ENCODE measurements at places on chromosomes 2 and 18.

DNA sequence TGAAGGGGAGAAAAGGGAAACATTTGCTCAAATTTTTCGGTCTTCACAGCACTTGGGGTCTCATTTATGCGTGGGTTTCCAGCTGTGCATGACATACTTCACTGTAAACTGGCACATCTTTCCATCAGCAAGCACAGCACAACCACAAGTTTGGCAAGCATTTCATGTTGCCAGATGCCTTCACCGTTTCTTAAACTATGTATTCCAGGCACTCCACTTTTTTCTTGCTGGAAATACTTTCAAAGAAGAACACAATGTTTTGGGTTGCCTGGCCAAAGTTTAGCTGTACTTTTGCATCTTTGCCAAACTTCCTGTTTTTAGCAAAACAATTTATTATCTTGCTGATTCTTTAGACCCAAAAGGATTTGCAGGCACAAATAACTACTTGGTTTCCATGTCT, 194.6 kb upstream of the MEIS1 start:
- DNase-seq = no peak

GRCh38 chr2:112916625-112917247, 5.8 kb downstream of the IL37 start:
- peak; percentile 39 for DNase-seq

- no peak for DNase-seq
Observed at GRCh38 chr2:54770676-54771075, 47.2 kb downstream of the EML6 start.

GRCh38 chr18:10519999-10520935, 5.6 kb upstream of the NAPG start:
- DNase-seq = peak; percentile 85

DNA sequence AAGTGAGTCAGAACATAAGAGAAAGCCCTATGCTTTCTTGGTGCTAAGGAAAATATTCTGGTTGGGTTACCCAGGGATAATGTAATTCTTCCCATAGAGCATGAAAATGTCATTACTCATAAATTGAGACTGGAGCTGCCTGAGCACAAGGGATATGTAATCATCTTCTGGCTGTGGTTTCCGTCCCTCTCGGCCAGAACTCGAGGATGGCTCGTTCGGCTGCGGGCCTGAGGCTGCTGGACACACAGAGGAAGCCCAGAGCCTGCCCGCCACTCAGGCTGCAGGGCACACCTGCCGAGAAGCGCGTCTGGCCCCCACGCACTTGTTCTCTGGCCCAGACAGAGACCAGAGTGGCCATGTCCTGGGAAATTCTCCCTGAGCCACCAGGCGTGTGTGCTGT, 104.9 kb downstream of the ASAP2 start:
- no peak for DNase-seq

GRCh38 chr2:134357814-134358213, 103.9 kb downstream of the MGAT5 start:
- no peak for DNase-seq

- no peak for DNase-seq
Observed at GRCh38 chr18:36851202-36851590, 22.3 kb downstream of the KIAA1328 start.

DNA sequence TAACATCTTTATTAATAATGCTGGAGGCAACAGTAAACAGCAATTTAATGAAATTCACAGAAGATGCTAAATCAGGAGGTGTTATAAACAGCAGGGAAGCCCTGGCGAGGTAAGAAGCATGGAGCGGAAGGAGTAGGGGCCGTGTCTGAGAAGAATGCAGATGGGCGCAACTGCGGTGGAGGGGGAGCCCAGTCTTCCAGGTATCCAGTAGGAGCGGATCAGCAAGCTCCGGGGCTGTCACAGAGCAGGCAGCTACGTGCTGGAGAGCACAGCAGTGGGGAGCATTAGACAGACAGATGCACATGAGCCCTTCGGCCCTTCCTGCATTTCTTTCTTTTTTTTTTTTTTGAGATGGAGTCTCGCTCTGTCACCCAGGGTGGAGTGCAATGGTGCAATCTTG, 82.3 kb downstream of the SH3RF3 start:
- no peak for DNase-seq

DNA sequence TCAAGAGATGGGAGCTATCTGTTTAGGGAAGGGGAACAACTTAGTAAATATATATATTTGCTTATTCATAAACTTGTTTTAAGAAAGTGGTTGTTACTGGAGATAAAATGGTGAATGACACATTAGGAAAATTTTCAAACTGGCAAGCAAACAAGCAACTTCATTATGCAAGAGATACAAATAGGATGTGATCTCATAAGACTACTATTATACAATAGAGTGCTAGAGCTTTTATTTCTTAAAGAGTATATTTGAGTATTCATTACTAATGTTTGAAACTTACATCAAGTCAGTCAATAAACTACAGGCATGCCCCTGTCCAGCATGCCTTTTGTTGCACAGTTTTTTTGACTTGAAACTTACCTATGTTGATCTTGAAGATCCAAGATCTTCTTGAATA, 355.2 kb upstream of the KCNJ3 start:
- DNase-seq = no peak

DNA sequence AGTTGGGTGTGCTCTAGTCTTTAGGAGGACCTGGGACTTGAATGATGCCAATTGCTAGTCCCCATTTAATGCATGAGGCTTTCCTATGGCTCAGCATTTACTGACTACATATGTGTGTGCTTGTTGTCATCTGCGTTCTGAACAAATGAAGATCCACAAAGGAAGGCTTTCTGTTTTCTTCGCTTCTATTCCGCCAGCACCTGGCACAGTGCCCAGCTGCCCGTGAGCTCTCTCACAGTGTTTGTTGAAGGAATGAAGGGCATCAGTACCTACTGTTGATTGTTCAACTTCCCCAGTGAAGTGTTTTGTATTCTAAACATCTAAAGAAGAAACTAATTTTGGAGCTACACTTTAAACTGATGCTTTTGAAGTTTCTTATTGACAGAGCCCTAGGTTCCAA, 122.4 kb upstream of the LINC00305 start:
- DNase-seq = no peak

DNA sequence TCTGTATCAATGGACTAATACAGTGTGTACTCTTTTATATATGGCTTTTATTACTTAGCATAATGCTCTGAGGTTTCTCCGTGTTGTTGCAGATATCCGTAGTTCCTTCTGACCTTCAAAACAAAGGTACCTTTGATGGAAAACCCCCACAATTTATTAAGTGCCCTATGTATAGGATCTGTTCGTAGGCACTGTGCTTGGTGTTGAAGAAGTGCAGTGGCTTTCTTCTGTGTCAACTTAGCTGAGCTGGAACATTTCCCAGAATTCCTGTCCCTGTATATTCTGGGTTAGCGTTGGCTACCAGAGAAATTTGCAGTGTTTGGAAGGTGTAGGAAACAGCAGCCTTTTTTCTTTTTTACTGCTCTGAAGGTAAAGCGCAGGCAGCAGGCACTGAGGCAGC, 56.3 kb upstream of the MSH2 start:
- DNase-seq = no peak

- DNase-seq = no peak
Observed at GRCh38 chr18:70005580-70005979, 57.9 kb upstream of the CD226 start.

- DNase-seq = no peak
Observed at GRCh38 chr2:10264506-10265328, 38.0 kb upstream of the HPCAL1 start.

DNA sequence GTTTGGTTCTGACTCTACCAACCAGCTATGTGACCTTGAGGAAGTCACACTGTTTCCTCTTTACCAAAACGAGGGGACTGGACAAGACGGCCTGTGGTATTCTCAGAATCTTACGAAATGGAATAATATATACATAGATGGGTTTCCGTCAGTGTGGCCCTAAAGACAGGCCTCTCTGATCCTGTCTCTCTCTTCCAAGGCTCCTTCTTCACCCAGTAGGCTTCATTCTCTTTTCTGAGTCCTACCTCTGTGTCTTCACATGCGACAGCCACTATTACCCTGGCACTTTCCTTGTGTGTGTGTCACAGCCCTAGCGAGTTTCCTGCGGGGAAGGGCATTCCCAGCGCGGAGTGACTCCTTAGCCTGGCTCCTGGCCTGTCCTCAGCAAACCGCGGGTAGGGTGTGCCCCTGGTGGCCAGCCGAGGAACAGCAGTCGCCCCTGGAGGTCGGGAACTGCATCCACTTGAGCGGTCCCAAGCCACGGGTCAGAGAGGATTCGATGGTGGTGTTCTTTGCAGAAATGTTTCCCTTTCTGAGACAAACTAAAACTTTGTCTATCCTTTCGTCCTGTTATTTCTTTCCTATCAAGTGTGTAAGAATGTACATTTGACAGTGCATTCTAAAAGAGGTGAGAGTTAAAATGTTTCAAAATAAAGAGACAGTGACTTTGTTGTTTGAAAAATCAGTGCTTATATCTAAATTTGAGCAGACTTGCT, 63.3 kb downstream of the RAB31 start:
- DNase-seq = peak; percentile 73

DNA sequence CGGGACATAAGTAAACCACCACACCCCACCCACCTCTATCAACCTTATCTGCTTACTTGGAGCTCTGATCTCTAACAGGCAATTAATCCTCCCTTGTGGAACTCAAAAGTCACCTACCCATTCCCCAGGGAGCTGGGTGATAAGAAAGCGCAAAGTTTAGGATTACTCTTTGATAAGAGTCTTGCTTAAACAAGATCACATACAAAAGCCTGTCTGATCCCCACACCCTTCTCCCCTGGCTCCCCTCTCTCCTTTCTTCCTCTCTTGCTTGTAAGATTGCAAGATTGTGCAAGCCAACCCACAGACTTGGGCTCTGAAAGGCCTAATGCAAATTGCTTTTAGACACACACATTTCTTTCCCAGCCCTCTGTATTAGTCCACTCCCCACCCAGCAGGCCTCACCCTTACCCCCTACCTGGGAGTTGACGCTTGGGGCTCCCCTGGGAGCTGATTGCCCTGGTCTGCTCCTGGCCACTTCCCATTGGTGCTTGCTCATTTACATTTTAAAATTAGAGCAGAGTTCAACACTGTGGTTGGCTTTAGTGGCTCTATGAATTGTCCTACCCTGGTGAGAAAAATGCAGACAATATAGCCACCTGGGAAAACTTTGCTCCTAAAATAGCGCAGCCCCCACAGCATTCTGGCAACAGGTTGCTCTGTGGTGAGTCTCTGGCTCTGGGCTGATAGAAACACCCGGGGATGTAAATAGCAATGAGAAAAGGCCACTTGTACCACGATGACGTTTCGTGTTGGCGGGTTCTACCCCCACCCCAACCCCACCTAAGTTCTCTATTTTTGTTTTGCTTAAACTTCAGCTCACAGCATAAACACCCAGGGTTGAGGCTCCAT, 92.8 kb upstream of the MSH2 start:
- peak; percentile 98 for DNase-seq

DNA sequence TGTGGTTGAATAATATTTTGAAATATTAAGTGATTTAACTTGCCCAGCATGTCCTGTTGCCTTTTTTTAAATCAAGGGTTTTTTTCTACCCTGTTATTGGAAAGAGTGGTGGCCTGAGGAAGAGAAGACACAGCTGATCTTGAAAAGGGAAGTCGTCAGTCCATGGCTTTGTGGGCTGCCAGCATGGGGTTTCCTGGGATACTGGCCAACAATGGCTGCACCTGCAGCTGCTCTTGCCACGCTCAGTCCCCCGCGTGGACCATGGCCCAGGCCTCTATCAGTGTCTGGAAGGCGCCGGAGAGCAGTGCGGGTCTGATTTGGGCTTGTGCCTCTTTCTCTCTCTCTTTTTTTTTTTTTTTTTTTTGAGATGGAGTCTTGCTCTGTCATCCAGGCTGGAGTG, 99.3 kb downstream of the ASB1 start:
- no peak for DNase-seq

- DNase-seq = no peak
Observed at GRCh38 chr2:65762068-65762467, 329.7 kb upstream of the SPRED2 start.

All from GM12865 (cell line).